Stimulated activated CD4-positive, alpha-beta T cell treated with anti-CD3 and anti-CD28 coated beads, Interleukin-4, amount 100 ng/mL, for 4 hours (primary cell): ENCODE measurements at places on chromosomes 6 and 20.

DNA sequence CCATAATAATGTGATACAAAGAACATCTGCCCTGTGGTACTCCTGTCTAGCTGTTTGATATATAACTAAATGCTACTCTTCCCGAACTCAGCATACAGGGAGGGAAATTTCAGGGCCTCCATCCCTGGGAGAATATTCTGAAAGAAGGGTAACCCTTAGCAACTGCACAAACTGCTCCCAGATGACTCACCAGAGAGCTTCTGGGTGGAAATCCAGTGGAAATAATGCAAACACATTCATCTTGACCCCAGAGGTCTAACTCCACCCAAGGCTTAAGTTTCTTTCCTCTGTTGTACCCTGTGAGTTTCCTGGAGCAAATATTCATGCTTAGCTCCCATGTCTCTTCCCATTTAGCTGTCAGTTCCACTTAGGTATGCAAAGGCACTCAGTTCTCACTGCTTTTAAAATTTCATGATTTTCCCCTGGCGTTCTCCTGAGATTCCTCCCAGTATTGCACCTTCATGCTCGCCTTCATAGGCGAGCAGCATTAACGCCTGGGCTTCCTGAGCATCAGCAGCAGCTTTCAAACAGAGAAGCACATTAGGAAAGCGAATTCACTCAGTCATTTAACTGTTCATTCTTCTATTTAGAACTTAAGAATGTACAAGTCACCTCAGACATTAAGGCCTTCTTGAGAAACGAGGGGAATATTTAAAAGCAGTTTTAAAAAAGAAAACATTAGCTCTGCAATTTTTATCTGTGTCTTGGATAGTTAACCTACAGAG, 43.8 kb upstream of the LAMA4 start:
- DNase-seq: no peak

- DNase-seq: no peak
Observed at GRCh38 chr6:33912195-33912594, 108.4 kb upstream of the MLN start.

GRCh38 chr20:58633161-58634053, 17.7 kb upstream of the STX16 start:
- no peak for DNase-seq

GRCh38 chr6:10505529-10505928, 15.6 kb upstream of the GCNT2 start:
- no peak for DNase-seq

- DNase-seq: no peak
Observed at GRCh38 chr20:9602847-9603183, 88.4 kb downstream of the LAMP5 start.

GRCh38 chr20:9889270-9889981, 50.5 kb upstream of the PAK5 start:
- DNase-seq: no peak

- DNase-seq: no peak
Observed at GRCh38 chr20:31476643-31477215, 1.6 kb downstream of the REM1 start.

GRCh38 chr20:3541887-3542721, 71.3 kb downstream of the ATRN start:
- DNase-seq: no peak

DNA sequence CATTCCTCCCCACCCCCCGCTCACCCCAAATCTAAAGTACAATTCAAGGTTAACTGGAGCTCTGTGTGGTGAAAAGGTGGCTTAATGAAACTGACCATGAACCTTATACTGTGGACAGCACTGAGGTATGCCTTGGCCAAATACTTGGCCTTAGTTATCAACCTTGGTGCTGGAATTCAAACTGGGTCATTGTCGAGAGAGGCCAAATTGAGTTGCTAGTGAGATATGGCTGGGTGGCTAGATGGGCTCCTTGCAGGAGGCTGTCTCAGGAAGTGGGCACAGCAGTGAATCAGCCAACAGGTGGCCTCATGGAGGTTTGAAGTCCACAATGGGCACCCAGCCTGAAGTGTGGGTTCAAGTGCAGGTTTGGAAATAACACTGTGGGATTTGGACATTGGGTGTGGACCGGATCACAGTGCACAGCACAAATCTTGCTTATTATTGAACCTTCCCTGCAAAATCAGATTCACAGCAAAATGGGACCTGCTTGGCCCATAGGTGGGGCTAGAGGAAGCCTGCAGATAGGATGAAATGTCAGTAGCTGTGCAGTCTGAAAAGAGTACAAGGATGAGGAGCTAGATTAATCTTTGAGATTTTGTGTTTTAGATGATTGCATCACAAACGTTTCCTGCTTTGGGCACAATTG, 5.6 kb upstream of the BTBD3 start:
- DNase-seq: no peak

DNA sequence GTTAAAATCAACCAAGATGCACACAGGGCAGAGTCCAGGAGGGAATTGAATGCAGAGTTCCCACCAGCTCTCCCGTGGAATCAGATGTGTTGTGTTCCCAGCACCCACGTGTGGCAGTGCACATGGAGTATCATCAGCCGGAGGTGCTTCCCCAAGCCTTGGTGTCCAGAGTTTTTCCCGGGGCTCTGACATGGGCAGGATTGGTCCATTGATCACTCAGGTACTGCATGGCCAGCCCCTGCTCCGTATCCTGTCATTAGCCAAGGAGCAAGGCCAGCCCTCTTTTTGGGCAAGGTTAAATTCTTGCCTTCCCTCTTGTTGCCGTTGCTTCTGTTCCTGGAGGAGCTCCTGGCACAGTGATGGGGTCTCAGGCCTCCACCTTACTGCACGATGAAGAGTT, 28.6 kb upstream of the SLC22A1 start:
- DNase-seq: no peak

DNA sequence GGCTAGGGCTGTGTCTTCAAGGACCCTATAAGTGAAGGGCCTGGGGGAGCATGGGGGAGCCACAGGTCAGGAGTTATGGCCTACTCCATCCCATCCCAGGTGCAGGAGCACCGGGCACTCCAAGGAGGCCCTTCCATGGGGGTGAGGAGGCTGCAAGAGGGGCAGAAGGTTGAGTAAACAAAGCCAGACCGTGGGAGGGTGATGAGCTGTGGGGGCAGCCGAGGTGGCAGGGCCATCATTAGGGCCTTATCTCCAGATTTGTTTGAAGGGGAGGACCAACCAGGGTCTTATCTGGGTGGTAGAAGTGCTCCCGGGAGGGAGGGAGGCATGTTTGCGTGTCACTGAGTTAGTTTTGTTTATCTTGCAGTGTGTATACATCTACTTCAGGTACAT, 2.1 kb upstream of the FAM83C start:
- no peak for DNase-seq

GRCh38 chr20:47296950-47297349, 59.5 kb downstream of the ZMYND8 start:
- no peak for DNase-seq

DNA sequence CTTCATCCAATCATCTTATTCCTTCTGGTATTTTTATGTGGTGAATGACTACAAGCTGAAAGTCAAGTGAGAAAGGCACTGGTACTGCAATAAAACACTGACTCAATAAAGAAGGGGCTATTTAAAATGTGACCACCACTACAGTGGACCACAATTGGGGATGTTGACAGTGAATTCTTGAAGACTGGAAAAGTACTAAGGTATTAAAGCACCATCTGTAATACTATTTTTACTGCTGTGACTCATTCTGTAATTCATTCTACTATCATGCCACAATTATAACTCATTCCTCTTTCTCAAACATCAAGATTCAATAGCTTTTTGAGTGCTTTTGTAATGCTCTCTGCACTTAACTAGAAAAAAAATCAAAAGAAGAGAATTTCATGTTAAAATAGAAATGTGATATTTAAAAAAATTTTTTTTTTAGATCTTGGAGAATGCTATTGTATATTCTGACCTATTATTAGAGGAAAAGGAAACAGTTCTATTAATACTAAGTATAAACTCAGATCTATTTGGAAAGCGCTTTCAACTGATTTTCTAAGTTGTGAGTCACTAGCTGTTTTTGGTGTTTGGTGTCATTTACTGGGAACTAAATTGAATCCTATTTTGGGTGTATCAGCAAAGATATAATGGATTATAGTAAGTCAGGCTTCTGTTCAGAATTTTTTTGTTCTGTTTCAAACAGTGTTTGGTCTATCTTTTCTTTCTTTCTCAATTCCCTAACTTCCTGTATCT, 104.7 kb upstream of the TMEM170B start:
- DNase-seq: no peak

DNA sequence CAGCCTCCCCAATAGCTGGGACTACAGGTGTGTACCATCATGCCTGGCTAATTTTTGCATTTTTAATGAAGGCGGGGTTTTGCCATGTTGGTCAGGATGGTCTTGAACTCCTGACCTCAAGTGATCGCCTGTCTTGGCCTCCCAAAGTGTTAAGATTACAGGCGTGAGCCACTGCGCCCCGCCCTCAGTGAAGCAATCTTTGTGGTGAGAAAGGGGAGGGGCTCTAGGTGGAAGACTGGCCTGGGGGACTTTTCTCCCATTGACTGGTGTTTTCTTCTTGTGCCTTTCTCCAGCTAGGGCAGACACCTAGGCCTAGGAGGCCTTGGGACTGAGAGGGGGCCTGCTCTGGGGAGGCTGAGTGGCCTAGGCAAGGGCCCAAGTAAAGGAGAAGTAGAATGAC, 84.1 kb downstream of the DNAAF9 start:
- no peak for DNase-seq

- DNase-seq: no peak
Observed at GRCh38 chr6:13769034-13769654, 45.2 kb downstream of the MCUR1 start.

DNA sequence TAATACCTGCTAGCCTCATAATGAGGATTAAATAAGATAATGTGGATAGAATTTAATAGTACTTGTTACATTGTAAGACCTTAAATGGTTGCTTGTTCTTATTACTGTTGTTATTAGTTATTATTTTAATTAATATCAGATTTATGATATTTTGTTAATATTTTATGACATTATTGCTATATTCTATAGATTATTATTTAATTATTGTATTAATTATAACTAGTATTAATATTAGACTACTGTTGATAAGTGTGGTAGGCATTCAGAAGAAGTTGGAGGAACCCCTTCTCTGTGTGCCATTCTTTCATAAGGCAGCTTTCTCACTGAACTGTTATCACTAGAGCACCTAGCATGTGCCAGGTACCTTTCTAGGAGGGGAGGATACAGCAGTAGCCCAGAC, 2.6 kb upstream of the NEDD9 start:
- no peak for DNase-seq

GRCh38 chr6:141152951-141153350, 979.8 kb upstream of the GJE1 start:
- no peak for DNase-seq

- DNase-seq: no peak
Observed at GRCh38 chr20:8067082-8067481, 47.5 kb upstream of the TMX4 start.

- DNase-seq: no peak
Observed at GRCh38 chr6:42506070-42506469, 54.3 kb upstream of the TRERF1 start.

- DNase-seq: no peak
Observed at GRCh38 chr6:161360520-161360919, 86.7 kb upstream of the AGPAT4 start.

DNA sequence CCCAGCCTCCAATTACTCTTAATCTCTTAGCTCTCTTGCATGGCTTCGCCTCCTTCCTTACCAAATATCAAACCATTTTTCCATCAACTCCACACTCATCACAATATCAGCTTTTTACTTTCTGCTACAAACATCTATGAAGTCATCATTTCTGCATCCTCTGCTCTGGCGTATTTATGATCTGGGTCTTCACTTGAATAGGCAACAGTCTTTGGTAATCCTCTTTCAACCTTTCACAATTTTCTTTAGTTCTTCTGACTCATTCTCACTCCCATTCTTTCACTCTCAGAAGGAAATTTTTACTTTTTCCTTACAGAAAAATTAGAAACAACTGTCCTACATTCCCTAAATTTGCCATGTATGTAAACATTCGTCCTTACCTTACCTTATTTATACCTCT, 522.4 kb downstream of the HDGFL1 start:
- DNase-seq: no peak

DNA sequence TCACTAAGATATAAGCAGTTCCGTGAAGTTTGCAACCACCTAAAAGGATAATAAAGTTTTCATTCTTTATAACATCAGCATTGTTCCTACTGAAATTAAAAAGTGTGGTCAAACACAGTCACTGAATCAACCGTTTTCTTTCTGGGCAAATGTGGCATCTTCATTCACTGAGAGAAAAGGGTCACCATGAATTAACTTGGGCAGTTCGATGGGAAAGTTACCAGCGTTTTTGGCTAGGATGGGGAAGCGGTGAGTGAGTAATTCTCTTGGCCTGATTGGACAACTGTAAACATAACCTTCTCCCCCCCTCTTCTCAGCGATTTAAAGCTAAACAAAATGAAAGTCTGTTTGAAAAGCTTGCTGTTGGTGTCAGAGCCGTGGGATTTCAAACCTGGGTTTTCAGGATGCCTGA, 181.8 kb downstream of the SASH1 start:
- no peak for DNase-seq

GRCh38 chr6:115972679-115973078, 88.0 kb downstream of the FRK start:
- no peak for DNase-seq

GRCh38 chr6:145279993-145280392, 455.3 kb downstream of the EPM2A start:
- DNase-seq: no peak

- DNase-seq: peak; percentile 43
Observed at GRCh38 chr6:3410385-3411360, 46.2 kb downstream of the SLC22A23 start.

- DNase-seq: peak; percentile 98
Observed at GRCh38 chr6:32853541-32854375, at the start of the genes PSMB9 and TAP1. Gene PSMB9 (plus strand): TSS chr6:32854192. CDS start chr6:32854230, 38 bp downstream. Gene TAP1 (minus strand): TSS chr6:32853704. CDS start chr6:32853636, 68 bp downstream.

GRCh38 chr20:3606021-3606420, 57.2 kb downstream of the GFRA4 start:
- DNase-seq: no peak

DNA sequence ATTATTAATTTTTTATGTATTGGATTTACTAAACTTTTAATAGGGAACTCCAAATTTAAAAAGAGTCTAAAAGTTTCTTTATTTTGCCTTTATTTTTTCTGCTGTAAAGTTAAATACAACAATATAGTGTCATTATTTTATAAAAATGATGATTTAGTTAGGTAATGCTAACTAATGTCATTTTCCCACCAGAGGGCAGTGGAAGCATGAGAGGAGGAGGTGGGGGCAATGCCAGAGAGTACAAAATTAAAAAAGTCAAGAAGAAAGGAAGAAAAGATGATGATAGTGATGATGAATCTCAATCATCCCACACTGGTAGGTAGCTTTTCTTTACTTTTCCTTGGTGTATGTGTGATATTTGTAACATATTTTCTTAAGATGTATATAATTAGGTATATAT, 20.2 kb upstream of the FHL5 start:
- no peak for DNase-seq

DNA sequence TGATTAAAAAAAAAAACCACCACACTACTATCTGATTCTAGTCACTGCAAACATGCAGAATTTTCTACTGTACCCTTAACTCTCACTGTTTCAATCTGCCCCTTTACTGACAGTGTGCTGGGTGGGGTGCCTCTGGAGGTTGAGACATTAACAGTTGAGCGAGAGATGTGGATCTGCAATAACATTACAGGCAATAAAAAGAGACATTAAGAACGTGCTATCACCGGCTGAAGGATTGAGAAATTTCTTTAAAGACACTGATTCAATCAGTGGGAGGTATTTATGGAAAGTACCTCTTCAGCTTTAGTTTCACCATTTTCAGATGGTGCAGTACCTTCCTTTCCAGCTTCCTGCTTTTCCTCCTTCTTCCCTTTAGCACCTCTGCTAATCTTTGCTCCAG, 32.5 kb downstream of the HMGN3 start:
- no peak for DNase-seq

GRCh38 chr20:43550456-43550855, 8.4 kb upstream of the SGK2 start:
- DNase-seq: no peak
